ENCODE measurements at places on chromosomes 7 and 10.

- no peak for DNase-seq
Measured at GRCh38 chr10:100890673-100891317, 22.0 kb upstream of the SLF2 start.

DNA sequence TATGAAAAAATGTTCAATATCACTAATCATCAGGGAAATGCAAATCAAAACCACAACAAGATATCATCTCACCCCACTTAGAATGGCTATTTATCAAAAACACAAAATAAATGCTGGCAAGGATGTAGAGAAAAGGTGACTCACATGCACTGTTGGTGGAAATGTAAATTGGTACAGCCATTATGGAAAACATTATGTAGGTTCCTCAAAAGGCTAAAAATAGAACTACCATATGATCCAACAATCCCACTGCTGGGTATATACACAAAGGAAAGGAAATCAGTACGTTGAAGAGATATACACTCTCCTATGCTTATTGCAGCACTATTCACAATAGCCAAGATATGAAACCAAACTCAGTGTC, 50.2 kb downstream of the CDK1 start:
- DNase-seq: no peak

DNA sequence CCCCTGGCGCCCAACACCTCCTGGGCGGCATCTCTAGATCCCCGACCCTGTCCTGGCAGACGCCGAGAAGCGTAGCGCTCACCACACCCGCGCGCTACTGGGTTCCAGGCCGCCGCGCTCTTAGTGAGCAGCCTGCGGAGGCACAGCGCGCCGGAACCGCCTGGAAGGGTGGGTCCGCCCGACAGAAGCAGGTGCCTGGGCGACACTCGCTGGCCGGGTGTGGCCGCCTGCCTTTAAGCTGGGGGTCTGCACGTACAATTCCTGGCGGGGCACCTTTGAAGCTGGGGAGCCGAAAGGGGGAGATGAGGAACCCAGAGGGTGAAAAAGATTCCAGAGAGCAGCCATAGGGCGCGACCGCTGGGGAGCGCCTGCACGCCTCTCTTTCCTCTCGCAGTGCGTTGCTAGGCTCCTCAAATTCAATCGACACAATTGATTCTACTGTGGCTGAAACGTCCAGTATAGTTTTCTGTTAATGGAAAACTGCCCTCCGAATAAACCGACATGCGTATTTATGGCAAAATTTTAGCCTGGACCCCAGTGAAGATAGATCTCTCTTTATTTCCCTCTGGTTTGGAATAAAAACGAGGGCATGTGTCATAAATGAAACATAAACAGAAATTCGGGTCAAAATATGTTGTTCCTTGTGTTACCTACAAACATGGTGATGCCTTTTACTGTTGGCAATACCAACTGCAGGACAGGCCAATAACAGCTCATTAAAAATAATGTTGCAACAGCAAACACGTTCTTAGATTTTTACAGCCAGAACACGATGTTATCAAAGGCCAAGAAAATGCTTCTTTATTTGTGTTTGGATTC, 4.6 kb downstream of the HMX3 start:
- no peak for DNase-seq

GRCh38 chr7:47873762-47874161, 74.5 kb downstream of the PKD1L1 start:
- no peak for DNase-seq

DNA sequence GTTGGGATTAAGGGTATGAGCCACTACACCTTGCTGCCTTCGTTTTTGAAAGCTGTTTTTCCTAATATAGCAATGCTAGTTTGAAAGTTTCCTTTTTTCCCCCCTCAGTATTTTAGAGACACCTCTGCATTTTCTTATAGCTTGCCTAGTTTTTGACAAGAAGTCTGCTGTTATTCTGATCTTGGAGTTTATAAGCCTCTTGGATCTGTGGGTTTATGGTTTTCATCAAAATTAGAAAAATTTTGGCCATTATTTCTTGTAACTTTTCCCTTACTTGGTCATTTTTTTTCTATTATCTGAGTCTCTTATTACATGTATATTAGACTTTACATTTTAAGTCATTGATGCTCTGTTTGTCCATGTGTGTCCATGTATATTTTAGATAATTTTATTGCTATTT, 57.2 kb downstream of the SHOC2 start:
- DNase-seq: no peak

DNA sequence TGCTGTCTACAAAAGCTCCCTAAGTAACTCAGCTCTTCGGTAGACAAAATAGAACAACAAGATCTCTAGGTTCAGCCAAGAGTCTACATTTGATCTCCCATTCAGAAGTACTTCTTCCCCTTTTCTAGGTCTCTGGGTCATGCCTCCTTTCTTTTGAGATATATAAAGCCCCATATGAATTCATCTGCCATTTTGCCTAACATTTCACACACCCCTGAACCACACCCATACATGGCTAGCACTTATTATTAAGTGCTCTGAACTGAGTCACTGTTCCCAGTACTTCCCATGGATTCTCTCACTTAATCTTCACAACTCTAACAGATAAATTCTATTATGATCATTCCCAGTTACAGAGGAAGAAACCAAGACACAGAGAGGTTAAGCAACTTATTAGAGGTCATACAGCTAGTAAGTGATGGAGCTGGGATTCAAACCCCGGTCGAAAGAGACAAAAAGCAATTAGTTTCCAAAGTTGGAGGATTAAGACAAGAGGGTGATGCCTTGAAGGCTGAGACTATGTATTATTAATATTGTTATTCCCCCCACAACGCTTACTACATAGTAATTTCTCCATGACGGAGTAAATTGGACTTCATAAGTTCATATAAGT, 17.3 kb downstream of the MYOF start:
- no peak for DNase-seq

- no peak for DNase-seq
Measured at GRCh38 chr7:41630741-41631140, 72.1 kb downstream of the INHBA start.

DNA sequence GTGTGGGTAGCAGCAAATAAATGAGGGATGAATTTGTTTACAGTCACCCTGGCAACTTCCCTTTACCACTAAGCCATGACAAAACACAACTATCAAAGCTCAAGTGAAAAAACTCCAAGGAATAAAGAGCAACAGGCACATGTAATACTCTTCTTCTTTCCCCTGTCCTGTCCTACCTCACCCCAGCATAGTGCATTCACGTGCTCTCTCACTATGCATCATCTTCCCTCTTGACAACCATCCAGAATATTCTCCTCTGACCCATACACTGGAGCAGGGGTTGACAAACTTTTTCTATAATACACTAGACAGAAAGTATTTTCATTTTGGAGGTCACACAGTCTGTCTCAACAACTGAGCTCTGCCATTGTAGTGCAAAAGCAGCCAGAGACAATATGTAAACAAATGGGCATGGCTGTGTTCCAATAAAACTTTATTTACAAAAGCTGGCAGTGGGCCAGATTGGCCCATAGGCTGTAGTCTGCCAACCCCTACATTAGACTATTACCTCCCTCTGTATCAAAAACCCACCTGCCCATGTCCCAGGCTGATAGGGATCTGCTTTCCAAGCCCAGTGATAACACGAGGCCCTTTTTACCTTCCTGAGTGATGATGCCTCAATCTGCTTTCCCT, 354.5 kb downstream of the FGFR2 start:
- DNase-seq: no peak

GRCh38 chr7:139075871-139076686, 33.4 kb downstream of the ZC3HAV1 start:
- DNase-seq: no peak

Measured in stimulated activated CD4-positive, alpha-beta T cell treated with anti-CD3 and anti-CD28 coated beads, Interleukin-2, amount 100 ng/mL, for 24 hours (primary cell).